ENCODE measurements at places on chromosomes 7 and 10. TPM values are rescaled to one million over a fixed set of nuclear protein-coding genes. Genes with fewer than 3 reads are reported as not detected.

Gene CYP3A7
- total RNA-seq, result not detected

GRCh38 chr7:726084-726853 lies at the start of gene DNAAF5:
DNAAF5 (plus strand) TSS chr7:726699; CDS start chr7:726721, 22 bp downstream.
- peak; percentile 52 for DNase-seq

Gene TAS2R5
- 1.8 TPM for total RNA-seq

DNA sequence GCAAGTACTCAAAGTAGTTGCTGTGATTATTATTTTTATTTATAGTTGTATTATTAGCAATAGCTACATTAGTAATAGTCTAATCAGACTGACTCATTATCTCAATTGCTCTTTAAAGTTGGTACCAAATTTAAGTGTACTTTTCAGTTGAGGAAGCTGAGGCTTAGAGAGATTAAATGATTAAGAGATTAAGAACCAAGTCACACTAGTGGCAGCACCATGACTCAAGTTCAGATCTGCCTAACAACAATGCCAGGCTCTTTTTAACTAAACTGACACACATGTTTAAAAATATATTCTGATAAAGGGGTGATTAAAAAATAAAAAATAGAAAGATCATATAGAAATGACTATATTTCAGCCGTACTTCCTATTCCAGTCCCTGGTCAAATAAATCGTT lies 42.0 kb downstream of the FZD1 start:
- DNase-seq, result no peak

DNA sequence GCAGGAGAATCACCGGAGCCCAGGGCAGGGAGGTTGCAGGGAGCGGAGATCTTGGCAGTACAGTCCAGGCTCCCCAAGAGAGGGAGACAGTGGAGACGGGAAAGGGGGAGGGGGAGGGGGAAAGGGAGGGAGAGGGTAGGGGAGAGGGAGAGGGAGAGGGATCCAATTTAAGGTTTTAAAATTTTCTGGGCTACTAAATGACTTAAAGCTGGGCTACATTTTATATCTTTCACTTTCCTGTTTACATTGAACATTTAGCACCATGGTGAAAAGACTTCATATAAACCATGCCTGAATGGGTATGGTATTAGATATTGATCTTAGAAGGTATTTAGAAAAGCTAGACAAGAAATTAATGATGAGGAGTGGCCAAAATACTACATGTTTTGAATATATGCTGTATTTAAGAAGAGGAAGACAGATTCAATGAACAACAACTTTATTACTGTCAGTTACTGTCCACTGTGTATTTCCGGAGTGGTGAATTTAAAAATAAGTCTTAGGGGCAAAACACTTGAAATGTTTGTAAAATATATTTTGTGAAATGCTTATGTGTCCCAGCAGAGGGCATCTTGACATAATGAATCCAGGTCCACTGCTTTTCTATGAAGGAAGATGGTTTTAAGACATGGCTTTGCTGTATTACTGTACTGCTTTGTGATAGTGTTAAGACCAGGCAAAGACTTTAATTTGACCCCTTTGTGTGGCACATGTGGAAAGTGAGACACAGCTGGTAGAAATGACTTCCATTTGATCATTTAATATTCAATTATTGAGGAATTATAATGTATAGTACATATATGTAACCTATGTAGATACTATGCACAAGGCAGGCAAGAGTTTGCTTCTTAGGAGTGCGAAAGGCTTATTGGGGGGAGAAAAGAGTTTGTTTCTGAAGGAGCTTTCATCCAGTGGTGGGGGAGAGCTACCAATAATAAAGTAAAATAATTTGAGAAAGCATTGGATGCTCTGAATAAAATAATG lies 52.8 kb downstream of the NRF1 start:
- DNase-seq, result peak; percentile 82

Gene CNNM2
- 1.7 TPM for total RNA-seq

DNA sequence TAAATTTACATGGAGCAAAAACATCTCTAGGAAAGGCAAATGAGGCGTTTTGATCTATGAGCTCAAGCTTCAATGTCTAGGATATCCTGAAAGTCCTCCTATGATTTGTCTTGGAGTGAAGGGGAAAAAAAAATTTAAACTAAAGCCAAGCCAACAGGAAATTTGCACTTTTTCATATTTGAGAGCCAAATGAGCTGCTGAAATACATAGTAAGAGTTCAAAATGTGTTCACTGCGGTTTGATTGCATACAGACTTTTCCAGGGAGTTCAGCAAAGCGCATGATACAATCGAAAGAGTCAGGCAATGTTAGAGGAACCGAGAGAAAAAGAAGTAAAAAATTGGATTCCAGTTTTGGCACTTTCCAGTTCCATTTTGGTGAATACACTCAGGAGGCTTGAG lies 633.4 kb upstream of the MGMT start:
- DNase-seq, result no peak

GRCh38 chr7:31917256-31917655 lies 153.0 kb downstream of the PDE1C start:
- DNase-seq, result no peak

Gene POLR2J2
- total RNA-seq, result 4.0 TPM

Gene ATOH7
- total RNA-seq, result not detected

DNA sequence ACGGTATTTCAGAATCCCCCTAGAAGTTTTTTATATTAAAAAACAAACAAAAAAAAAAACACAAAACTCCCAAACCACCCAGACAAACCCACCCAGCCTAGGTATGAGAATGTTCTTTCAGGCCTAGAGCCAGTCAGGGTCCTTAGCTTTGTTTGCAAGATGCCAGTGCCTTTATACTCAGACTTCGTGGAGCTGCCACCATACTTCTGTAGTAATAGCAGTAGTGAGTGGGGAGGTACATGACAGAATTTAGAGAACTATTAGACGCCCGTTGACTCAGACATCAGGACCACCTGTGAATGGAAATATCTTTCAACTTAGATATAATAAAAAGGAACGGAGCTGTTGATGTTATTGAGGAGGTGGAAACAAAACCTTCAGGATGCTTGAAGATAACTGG lies 138.2 kb upstream of the MKLN1 start:
- DNase-seq, result no peak

Gene CRTAC1
- total RNA-seq, result 0.17 TPM

DNA sequence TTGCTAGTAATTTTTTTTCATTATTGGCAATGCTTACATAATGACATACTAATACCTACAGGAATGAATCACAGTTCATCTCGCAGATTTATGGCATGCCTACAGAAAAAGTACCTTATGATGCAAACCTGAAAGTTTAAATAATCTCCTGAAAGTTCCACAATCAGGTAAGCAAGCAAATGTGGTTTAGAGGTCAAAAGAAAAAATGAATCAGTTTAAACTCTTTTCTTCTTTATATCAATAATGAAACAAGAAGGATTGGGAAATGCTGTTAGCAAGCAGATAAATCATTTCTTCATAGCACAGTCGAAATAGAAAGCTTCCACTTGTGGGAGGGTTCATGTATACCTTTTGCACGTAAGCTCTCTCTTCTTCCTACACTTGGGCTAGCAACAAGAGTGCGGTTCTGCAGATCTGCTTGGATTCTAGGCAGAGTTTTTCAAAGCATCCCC lies 53.7 kb upstream of the MTPN start:
- DNase-seq, result no peak

DNA sequence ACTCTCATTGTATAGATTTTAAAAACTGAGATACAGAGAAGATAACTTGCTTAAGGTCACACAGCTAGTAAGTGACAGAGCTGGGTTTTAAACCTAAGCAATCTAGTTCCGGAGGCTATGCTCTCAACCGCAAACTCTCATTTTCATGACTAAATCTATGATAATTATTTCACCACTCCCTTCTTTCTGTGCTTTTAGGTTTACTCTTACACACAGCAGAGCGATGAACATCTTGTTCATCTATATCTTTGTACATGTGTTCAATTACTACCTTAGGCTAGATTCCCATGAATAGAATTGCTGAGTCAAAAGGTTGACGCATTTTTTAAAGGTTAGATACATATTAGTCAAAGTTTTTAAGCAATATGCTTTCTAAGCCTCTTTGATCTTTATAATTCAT lies 154.8 kb downstream of the CHN2 start:
- DNase-seq, result peak; percentile 23

Gene PIK3CG
- total RNA-seq, result not detected

DNA sequence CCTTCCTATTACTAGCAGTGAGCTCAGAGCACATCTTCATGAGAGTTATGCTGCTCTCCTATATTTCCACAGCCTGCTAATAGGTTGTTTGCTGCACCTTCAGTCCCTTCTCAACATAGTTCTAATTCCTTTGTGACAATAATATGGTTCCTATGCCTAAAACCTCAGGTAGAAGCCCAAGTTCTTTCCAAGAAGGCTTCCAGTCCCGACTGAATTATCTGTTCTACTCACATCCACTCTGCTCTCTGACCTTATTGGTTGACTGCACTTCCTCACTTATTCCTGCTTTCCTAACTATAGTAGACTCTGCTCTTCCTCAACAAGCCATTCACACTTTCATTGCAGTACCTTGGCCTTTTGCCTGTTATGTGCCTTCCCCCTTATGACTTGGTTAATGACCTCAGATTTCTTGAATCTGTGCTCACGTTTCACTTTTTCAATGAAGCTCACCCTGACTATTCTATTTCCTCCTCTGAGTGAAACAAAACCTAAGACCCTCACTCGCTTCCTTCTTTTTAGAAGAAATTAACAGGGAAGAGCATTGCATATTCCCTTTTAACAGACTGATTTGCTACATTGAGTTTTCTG lies 132.7 kb downstream of the MDFIC start:
- peak; percentile 34 for DNase-seq

DNA sequence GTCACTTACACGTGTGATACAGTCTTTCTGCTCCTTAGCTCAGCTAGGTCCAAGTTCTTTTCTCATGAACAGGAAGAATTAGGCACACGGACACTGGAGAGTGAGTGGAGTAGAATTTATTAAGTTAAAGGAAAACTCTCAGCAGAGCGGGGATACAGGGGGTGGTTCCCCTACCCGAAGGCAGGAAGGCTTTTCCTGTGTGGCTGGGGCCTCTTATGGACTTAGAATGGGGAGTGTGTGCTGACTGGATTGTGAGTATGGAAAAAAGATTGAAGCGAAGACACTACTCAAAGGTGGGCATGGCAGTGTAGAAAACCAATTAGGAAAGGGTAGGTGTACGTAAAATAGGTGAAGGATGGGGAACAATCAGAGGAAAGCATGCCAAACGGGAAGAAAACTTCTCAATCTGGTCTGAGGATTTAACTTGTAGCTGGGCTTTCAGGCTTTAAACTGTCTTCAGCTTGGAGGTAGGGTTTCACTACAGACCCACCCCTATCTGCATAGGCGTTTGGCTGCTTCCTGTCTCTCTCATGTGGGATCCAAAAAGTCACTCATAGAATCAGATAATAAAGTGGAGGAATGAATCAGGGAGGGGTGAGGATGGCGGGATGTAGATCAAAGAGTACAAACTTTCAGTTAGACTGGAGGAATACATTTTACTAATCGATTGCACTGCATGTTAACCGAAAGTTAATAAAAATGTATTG lies 104.2 kb downstream of the ANKRD7 start:
- no peak for DNase-seq

DNA sequence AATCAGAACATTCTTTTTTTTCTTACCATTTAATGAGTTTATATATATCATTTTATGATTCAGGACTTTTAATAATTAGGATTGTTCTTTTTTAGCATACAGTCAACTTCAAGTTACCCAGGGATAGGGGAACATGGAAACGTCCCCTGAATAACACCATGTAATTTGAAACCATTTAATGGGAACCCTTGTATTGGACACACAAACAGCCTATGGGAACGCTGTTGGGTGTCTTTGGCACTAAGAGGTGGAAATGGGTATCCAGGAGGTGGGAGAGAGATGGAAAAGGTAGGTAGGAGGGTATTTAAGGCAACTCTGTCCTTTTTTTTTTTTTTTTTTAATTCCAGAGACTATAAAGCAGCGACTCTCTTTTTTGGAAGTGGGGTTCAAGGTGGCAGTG lies 2.6 kb downstream of the LUC7L2 start:
- peak; percentile 40 for DNase-seq

Gene RSPH10B
- 1.4 TPM for total RNA-seq

GRCh38 chr10:129876838-129877237 lies 87.2 kb downstream of the EBF3 start:
- DNase-seq, result no peak

DNA sequence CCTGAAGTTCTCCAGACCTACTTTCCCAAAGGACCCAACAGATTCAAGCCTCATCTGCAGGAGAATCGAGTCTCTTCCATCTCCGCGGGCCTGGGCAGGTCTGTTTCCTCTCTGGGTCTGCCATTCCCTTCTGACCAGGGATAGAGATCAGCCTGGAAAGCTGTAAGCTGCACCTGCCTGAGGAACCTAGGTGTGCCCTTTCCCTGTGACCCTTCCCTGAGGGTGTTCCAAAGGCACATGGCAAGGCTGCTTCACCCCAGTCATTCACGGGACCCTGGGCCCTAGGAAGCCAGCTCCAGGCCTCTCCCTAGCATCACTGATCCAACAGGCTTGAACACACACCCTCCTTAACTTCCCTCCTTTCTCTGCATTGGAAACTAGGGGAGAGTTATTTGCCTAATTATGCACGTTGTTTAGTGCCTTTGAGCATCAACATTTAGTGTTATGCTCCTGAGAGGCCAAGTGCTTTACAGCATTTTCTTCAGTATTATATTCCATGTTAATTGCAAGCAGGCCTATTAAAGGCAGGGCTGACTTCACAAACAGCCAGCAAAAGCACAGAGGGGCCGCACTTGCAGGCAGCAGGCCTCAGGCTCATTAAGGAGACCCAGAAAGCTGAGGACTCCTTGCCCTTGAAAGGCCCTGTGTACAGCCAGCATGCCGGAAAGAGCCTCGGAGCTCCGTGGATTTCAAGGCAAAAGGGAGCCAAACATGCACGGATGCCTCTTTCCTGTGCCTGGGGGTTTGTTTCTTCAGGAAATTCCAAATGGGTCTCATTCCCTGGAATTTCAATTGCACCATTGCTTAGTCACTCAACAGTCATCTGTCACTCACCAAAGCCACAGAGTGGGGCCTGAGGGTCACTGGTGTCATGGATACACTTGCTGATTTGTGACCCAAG lies 91.0 kb upstream of the FAM20C start:
- peak; percentile 97 for DNase-seq

GRCh38 chr10:22321924-22322640 lies 1.2 kb downstream of the BMI1 start:
- DNase-seq, result no peak

Gene UTF1
- total RNA-seq, result not detected

GRCh38 chr7:116598278-116598677 lies 73.4 kb downstream of the CAV1 start:
- peak; percentile 29 for DNase-seq
